ENCODE measurements at places on chromosomes 12 and 14.
A peak's percentile ranks its signal among the peaks of the same experiment; 100 is the strongest.

- no peak for DNase-seq
Measured at GRCh38 chr12:62668782-62669181, 202.2 kb downstream of the MON2 start.

- no peak for DNase-seq
Measured at GRCh38 chr14:72169521-72169920, 237.3 kb downstream of the RGS6 start.

- DNase-seq, result no peak
Measured at GRCh38 chr12:131209082-131210070, 255.7 kb downstream of the ADGRD1 start.

GRCh38 chr14:42047421-42048055 is 440.9 kb downstream of the LRFN5 start:
- no peak for DNase-seq

DNA sequence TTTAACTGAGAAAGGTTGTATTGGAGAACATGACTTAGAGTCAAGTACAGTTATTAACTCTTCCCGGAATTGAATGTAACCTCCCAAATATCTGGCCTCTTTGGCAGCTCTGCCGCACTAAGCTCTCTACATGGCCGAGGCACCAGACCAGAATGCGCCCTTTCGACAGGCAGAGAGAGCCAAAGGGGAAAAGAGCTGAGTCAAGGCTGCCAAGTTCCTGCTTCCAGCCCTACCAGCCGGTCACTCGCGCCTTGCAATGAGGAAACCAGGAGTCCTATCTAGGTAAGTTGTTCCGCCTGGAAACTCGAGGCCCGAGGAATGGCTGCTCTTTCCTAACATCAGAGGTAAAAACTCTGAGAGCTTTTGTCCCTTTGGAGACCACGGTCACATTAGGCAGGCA is 172.2 kb downstream of the BRMS1L start:
- DNase-seq, result no peak

DNA sequence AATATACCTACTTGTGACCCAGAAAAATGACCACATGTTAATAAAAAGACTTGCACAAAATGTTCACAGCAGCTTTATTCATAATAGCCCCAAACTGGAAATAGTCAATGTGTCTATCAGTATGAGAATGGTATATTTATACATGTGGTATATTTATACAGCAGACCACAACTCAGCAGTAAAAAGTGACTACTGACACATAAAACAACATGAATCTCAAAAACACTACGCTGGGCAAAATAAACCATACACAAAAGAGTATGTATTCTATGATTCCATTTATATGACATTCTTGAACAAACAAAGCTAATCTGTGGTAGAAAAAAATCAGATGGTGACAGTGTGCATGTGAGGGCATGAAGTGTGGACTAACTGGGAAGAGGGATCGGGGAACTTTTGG is 35.1 kb downstream of the ARF6 start:
- no peak for DNase-seq

GRCh38 chr14:61438860-61439765 is 117.7 kb downstream of the PRKCH start:
- DNase-seq, result peak; percentile 45

- DNase-seq, result no peak
Measured at GRCh38 chr14:74302152-74302628, 544 bp downstream of the ABCD4 start.

DNA sequence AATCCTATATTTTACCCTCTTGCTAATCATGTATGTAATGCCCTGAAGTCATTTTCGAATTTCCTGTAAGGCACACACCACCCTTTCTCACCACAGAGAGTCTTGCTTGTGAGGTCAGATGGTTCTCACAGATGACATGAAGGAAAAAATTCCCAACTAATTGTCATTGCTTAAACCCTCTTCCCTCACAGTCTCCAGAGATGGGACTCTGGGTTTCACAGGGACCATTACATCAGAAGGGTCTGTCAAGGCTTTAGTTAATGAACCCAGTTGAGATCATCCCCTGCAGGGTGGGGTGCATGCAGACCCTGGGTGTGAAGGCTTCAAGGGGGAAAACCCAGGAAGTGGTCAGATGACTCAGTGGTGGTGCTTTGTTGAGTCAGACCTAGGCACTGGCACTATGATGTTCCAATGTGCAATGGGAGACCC is 229.6 kb downstream of the BCAT1 start:
- DNase-seq, result no peak

- no peak for DNase-seq
Measured at GRCh38 chr12:2561367-2561766, 233.4 kb upstream of the FKBP4 start.

DNA sequence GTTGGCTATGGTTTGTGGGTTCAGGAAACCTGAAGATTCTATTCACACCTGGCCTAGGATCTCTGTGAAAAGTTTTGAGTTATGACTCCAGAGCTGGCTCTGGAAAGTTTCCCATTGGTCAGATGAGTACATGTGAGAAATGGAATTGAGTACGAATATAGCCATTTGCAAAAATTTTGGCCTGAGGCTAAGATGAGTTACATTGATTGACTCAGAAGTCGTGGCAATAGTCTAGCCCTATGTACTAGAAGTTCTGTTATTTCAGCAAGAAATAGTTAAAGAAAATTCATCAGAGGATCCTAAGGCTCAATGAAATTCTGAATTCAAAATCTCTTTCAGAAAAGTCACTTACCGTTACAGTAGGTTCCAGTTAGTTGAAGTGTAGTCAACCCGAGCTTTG is 109.9 kb downstream of the PTCSC3 start:
- DNase-seq, result no peak

DNA sequence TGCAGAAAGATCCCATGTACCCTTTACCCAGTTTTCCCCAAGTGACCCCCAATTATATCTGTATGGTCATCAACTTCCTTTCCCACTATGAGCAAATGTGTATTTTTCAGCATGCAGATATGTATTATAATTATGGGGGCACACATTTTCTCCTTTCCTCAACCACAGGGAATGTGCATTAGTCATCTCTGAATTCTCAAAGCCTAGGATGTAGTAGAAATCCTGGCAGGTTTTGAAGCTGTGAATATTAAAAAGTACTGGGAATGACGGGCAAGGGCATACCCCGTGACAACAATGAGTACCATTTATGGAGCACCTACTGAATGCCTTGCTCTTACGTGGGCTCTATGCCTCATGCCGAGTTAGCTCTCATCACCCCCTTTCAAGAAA is 71.5 kb downstream of the VWF start:
- DNase-seq, result no peak

- no peak for DNase-seq
Measured at GRCh38 chr12:109741970-109742703, 28.5 kb downstream of the FAM222A start.

DNA sequence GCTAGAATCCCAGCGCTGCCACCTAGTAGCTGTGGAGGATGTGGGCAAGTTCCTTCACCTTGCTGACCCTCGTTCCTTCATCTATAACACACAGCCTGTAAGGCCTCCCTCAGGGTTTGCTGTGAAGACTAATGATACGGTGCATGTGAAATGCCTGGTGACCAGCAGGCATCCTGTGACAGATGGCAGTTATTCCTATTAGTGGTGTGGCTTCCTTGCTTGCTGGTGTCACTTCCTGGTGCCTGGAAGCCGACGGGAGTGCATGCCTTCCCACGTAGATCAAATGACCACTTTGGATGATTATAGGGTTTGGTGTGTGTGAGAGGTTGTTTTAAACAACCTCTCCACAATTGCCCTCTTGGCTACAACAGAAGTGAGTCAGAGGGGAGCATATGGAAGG is 894.9 kb downstream of the VRK1 start:
- no peak for DNase-seq

DNA sequence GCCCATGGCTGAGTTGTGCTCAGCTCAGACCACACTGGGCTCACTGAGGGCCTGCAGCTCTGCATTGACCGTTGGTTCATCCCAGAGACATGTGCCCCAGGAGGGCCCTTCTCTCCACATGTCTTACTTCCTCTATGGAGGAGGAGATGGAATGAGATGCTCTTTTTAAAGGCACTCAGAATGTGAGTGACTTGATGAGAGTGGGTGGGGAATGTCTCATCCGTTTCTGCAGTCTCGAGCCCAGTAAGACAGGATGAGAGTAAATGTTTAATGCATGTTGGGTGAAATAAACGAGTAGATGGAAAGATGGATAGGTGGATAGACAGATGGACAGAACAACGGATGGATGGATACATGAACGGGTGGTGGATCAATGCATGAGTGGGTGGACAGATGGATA is 68.8 kb upstream of the NOS1 start:
- DNase-seq, result no peak

GRCh38 chr12:49212572-49212971 is 23.7 kb upstream of the TUBA1A start:
- DNase-seq, result no peak
